Left lung (tissue), 14 donors: ENCODE measurements at places on chromosomes 1 and 21. TPM values are rescaled to one million over a fixed set of nuclear protein-coding genes. Genes with fewer than 3 reads are reported as not detected.

DNA sequence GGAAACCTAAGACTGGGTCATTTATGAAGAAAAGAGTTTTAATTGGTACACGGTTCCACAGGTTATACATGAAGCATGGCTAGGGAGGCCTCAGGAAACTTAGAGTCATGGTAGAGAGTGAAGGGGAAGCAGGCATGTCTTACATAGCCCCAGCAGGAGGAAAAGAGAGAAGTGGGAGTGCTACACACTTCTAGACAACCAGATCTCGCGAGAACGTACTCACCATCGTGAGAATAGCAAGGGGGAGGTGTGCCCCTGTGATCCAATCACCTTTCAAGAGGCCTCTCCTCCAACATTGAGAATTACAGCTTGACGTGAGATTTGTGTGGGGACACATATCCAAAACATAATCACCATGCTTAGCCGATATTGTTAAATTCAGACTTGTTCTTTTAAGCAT is 62.8 kb downstream of the DYRK1A start:
- DNase-seq: no peak

DNA sequence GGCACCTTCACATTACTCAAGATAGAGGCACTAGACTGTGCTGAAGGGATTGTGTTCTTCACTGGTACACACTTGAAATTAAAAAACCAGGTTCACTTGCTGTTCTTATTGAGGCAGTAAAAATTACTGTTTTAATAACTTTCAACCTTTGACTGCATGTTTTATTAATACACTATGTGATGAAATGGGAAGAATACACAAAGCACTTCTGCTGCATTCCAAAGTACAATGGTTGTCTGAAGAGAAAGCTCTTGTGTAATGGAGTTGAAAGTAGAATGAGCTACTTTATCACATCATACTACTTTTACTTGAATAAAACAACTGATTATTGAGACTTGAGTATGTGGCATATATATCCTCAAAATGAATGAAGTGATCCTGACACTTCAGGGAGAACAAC is 49.7 kb downstream of the LRRC8C start:
- DNase-seq: no peak

ELK4 gene
- 28.4 TPM for polyA plus RNA-seq

TRIM62 gene
- polyA plus RNA-seq: 6.3 TPM
